Ureter (tissue), 1 donor: ENCODE measurements at places on chromosomes 12 and 14. TPM values are rescaled to one million over a fixed set of nuclear protein-coding genes. Genes with fewer than 3 reads are reported as not detected.
A peak's percentile ranks its signal among the peaks of the same experiment; 100 is the strongest.

DNA sequence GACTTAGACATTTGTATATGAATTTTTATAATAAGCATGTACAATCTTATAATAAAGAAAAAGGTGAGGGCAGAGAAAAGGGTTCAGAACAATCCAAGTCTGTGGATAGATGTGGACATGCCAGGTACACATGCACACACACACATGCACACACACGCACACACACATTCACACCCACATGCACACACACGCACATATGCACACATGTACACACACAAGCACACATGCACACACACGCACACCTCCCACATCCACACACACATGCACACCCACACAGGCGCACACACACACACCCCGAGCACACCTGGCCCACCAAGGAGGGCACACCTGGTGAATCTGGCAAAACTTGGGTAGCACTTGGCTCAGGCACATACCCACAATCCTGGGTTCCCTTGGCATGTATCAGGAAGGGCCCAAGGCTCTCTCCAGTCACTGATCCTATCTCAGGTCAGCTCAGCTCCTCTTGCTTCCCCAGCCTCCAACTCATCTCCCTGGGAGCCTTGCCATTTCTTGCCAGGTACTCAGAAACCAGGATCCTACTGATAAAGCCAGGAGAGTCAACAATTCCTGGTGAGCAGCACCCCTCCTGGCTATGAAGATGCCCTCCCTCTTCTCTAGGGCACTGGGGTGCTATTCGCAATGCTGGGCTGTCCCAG is 18.6 kb upstream of the TMEM106C start:
- no peak for DNase-seq

- no peak for DNase-seq
These were observed 107.6 kb downstream of the RFLNA start for GRCh38 chr12:124402248-124403066.

KLRB1 gene
- 1.6 TPM for total RNA-seq

DNA sequence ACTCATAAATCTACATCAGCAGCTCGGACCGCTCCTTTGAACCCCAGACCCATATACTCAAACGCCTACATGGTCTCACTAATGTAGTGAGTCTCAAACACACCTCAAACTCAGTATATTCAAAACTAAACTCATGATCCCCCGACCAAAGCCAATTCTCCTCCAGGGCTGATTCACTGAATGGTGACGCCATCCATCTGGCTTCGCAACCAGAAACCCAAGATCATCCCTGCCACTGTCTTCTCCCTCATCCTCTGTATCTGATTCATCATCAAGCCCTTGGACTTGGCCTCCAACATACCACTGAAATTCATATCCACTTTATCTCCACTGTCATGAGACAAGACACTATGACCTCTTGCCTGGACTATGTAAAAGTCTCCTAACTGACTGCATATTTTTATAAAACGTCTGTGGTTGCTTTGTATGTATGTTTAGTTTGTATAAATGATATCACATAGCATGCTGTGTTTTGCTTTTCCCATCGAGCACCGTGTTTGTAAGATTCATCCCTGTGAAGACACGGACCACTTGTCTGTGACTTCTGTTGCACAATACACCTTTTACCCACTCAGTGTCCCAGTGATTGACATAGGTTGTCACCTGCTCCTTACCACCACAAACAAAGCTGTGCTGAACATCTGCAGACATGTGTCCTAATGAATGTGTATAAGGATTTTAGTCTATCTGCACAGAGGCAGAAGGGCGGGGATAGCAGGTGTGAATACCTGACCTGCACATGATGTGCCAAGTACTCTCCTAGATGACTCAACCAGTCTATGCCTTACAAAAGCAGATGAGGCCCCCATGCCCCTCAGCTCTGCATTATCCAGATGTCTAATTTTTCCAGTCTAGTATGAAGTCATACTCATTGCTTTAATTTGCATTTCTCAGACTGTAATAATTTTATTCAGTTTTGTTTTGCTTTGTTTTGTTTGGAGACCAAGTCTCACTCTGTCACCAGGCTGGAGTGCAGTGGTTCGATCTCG is 76.9 kb downstream of the VWF start:
- no peak for DNase-seq

SLC5A8 gene
- not detected for total RNA-seq

GRCh38 chr12:24470050-24470449 is 478.9 kb downstream of the BCAT1 start:
- DNase-seq = no peak

GRCh38 chr14:68373847-68374444 is 418.9 kb downstream of the ZFP36L1 start:
- no peak for DNase-seq

DNA sequence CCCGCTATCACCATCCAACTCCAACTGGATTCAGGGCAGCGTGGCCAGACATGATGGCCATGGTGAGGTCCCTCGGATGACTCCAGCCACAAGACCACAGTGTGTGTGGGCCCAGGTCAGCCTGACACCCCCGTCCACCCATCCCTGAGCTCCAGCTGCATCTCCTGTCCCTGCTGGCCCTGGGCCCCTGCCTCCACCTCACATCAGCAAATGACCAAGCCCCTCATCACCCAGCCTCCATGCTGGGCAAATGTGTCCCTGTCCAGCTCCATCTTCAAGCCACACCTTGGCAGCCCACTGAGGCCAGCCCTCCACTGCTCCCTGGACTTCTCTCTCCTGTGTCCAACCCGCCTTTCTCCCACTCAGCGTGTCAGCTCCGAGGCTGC is 3.2 kb downstream of the GPR132 start:
- DNase-seq = no peak

DNA sequence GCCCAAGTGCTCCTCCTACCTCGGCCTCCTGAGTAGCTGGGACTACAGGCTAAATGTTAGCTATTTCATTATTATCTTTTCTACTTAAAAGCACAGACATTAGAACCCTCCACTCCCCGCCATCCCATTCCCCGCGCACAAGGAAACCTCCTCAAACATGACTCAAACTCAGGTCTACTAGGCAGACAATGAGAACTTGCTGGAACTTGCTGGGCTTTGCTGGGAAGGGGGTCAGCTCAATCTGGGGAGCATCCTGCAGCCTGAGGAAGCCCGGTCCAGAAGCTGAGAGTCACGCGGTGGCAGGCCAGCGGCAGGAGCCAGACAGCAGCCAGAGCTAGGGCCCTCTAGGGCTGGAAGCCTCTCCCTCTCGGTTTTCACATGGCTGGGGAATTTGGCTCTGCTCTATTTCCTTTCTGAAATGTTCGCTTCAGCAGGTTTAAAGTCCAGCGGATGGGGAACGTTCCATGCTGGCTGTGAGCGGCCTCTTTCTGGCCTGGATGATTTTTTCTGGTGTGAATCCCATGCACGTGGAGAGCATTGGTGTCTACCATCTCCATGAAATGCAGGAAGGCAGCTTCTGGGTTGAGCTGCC is 68.5 kb downstream of the SLC6A12 start:
- DNase-seq = no peak

GRCh38 chr14:53539489-53540126 is 386.5 kb upstream of the DDHD1 start:
- DNase-seq = peak; percentile 82

GRCh38 chr12:108349278-108349688 is 10.2 kb upstream of the CMKLR1 start:
- no peak for DNase-seq

DNA sequence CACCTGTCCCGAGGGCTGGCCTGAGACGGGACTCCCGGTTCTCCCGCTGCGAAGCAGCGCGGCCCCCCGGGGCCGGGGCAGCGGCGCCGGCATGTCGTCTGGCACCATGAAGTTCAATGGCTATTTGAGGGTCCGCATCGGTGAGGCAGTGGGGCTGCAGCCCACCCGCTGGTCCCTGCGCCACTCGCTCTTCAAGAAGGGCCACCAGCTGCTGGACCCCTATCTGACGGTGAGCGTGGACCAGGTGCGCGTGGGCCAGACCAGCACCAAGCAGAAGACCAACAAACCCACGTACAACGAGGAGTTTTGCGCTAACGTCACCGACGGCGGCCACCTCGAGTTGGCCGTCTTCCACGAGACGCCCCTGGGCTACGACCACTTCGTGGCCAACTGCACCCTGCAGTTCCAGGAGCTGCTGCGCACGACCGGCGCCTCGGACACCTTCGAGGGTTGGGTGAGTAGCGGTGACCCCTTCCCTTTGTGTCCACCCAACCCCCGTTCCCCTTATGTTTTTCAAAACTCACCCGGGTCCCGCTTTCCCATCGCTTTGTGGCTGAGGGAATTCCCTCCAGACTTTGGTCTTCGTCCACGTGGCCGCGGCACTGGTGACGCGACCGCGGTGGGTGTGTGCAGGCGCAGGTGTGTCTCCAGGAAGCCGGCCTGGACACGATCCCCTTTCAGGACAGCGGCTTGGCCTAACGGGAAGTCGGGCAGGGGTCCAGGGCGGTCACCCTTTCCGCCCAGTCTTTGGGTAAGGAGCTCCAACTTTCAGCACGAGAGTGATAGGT is 826 bp downstream of the PRKCH start:
- DNase-seq = peak; percentile 77

DNA sequence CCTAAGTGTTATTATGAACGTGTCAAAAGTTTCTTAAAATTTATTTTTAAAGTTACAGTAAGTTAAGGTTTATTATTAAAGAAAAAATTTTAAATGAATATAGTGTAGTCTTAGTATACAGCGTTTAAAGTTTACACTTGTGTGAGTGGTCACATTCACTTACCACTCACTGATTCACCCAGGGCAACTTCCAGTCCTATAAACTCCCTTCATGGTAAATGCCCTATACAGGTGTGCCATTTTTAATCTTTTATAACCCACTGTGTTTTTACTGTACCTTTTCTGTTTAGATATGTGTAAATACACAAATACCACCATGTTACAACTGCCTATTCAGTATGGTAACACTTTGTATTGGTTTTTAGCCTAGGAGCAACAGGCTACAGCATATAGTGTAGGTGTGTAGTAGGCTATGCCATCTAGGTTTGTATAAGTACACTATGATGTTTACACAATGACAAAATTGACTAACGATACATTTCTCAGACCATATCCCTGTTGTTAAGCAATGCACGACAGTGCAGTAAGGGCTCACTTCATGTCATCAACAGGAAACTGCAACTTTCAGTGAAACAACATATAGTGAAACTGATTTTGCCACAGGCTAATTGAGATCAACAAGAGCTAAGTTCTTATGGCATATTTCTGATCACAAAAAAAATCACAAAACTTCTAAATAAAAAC is 112.0 kb upstream of the TMCC3 start:
- no peak for DNase-seq

DNA sequence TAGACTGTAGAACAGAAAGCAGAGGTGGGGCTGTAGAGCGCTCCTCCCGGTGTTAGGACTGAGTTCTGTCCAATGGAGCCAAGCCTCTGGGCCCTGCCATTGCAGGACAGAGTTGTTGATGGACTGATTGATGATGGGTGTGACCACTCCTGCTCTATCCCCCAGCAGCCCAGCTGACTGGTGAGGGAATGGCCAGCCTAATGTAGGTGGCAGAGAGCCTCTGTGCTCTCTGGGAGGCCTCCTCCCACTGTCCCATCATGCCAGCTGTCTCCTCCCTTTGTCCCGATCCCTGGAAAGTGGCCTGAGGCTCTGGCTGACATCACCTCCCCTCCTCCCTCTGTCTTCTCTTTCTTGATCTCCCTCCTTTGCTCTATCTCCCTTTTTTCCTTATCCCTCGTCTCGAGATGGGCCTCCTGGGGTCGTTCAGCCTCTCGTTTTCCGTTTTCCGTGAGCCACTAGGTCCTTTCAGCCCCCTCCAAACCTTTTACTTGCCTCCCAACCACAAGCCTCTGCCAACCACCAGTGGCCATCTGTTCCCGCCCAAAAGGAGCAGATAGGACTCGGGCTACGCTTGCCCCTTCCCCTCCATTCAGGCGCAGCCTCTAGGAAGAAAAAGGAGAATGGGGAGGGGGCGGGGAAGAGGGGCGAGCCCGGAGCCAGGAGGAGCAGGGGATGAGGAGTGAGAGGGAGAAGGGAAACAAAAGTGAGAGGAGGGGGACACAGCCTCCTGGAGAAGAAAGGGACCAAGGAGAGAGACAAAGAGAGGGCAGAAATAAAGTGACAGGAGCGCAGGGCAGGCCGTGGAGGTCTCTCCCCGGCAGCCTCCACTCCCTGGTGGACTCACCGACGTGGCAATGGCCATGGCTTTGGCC is 572 bp downstream of the EFS start:
- peak; percentile 63 for DNase-seq
